ENCODE measurements at places on chromosomes 1 and 21.
A peak's percentile ranks its signal among the peaks of the same experiment; 100 is the strongest.

- DNase-seq = peak; percentile 99
Observed at GRCh38 chr1:32273391-32274208, 18.3 kb upstream of the HDAC1 start.

GRCh38 chr1:37946703-37947360 is at the start of gene INPP5B:
Gene INPP5B, minus strand, starts transcription at chr1:37947053. Its CDS starts 745 bp downstream, at chr1:37946308.
- no peak for DNase-seq

- DNase-seq = no peak
Observed at GRCh38 chr1:235745503-235746136, 96.0 kb upstream of the GNG4 start.

DNA sequence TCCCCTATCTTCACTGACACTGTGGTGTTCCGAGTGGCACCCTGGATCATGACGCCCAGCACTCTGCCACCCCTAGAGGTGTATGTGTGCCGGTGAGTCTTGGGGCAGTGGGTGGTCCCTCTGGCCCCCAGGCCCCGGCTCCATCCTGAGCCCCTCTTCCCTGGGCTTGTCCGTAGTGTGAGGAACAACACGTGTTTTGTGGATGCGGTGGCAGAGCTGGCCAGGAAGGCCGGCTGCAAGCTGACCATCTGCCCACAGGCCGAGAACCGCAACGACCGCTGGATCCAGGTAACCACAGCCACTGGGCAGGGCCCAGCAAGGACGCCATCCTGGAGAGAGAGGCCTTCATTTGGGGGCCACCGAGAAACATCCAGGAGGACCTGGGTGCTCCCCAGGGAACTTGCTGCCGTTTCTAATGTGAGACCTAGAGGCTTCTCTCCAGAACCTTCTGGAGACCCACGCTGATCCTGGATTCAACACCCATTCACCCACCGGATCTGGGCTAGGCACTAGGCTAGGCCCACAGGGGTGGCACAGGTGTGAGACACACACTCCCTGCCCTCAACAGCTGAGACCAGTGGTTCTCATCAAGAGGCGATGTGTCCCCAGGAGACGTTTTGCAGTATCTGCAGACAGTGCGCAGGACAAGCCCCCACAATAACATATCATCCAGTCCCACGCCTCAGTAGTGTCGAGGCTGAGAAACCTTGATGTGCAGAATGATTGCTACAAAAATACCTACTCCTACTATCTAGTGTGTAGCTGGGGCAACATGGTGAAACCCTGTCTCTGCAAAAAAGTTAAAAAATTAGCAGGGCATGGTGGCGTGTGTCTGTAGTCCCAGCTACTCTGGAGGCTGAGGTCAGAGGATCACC is 22.2 kb downstream of the PADI3 start:
- DNase-seq = no peak

DNA sequence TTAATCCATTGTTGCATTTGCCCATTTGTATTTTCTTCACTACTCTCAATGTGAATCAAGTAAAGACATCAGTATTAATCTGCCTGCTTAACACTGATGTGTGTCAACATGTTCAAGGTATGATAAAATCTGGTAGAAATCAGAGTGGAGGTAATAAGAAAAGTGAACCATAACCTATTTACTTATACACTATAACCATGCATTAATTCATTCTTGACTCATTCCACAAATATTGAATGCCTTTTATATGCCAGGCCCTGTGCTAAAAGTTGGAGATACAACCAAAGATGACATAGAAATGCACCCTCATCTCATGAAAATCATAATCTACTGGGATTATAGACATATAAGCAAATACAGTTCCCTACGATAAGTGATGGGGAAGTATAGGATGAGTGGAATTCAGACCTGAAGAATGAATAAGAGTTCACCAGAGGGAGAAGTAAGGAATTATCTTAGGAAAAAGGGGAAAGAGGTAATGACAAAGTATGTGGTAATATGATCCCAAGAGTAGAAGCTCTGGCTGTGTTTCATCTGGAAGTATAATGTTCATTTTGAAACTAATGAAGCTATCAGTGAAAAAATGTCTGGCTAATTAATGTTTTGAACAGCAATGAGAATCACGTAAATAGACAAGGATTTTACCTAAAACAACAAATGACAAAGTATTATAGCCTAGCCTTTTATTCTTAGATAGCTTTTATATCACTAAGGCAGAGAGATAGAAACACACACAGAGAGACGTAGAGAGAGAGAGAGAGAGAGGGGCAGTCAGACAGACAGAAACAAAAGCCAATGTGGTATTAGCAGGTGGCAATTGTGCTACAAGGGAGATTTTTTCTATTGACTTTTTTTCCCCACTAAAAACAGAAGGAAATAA is 7.0 kb upstream of the RWDD3 start:
- DNase-seq = no peak

GRCh38 chr1:62676611-62677356 is 11.4 kb downstream of the DOCK7 start:
- no peak for DNase-seq

GRCh38 chr1:163379801-163380200 is 58.0 kb downstream of the NUF2 start:
- DNase-seq = no peak

DNA sequence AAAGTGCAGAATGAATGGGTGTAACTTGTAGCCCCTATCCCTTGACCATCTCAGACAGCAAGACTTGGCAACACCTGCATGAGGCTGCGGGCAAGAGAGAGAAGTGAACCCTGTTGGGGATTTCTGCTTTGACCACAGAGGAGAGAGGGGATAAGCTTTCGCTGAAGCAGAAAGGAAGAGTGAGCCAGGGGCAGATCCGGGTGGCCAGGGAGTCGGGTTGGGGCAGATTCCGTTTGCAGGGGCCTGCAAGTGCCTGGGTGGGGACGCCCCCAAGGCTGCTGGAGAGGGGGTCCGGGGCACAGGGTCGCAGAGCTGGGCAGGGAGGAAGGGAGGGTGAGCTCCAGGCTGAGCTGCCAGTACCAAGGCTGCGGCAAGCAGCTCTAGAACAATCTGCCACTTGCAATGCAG is 25.3 kb upstream of the PIK3CD start:
- no peak for DNase-seq

DNA sequence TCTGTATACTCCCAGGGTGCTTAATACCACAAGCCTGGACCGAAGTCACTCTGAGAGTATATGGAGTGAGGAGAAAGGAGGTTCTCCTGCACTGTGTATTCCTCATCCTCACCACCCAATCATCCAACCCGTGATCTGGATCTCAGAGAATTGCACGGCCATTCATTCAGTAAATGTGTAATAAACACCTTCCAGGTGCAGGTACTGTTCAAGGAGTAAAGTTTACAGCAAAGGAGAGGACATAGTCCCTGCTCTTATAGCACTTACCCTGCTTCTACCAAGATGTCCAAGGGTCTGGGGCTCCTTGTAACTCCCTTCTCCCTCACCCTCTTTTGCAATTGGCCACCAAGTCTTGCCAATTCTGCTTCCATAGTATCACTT is 139.2 kb upstream of the JUN start:
- DNase-seq = no peak

DNA sequence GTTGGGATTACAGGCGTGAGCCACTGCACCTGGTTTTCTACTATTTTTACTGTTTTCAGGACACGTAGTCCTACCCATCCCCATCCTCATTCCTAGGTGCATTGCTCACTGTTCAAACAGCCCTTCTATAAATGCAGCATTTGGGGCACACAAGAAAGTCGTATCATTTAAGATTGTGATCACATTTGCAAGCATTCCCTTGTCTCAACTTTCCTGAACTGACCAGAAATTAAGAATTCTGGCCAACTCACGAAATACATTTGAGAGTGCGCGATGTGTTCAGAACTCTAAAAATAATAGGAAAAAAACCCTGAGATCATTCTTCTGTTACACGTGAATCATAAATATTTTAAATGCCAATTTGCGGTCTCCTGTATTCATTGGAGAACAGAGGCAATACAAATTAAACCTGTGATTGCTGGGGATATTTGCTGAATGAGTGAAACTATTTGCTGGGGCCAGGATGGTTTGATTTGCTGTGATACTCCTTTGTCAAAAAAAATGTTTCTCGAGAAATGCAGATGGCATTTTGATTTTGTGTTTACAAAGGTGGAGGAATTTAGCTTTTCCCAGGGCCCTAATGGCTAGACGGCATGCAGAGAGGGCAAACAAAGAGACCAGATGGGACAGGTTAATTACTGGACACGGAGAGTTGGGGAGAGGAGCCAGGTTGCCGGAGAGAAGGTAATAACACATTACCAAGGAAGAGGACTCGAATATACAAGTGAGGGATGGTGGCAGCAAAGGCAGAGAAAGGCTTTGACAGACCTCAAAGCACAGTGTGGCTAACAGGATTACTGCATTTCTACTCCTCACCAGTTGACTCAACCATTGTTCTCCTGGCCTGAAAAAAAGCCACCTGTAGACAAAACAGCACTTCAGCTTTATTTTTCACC is 38.4 kb downstream of the STPG1 start:
- DNase-seq = no peak

GRCh38 chr1:181152892-181153633 is 64.6 kb downstream of the IER5 start:
- peak; percentile 74 for DNase-seq

Data from Jurkat, Clone E6-1 (cell line).